Vagina (tissue), 2 donors: ENCODE measurements at places on chromosomes 13 and 19. TPM values are rescaled to one million over a fixed set of nuclear protein-coding genes. Genes with fewer than 3 reads are reported as not detected.

GRCh38 chr13:99465454-99465853 is 35.8 kb upstream of the TM9SF2 start:
- no peak for DNase-seq

- DNase-seq: no peak
Measured at GRCh38 chr19:1166872-1167573, 7.0 kb downstream of the SBNO2 start.

The CEACAM5 gene
- 52.1 TPM for total RNA-seq

The HIPK4 gene
- total RNA-seq: 0.74 TPM

DNA sequence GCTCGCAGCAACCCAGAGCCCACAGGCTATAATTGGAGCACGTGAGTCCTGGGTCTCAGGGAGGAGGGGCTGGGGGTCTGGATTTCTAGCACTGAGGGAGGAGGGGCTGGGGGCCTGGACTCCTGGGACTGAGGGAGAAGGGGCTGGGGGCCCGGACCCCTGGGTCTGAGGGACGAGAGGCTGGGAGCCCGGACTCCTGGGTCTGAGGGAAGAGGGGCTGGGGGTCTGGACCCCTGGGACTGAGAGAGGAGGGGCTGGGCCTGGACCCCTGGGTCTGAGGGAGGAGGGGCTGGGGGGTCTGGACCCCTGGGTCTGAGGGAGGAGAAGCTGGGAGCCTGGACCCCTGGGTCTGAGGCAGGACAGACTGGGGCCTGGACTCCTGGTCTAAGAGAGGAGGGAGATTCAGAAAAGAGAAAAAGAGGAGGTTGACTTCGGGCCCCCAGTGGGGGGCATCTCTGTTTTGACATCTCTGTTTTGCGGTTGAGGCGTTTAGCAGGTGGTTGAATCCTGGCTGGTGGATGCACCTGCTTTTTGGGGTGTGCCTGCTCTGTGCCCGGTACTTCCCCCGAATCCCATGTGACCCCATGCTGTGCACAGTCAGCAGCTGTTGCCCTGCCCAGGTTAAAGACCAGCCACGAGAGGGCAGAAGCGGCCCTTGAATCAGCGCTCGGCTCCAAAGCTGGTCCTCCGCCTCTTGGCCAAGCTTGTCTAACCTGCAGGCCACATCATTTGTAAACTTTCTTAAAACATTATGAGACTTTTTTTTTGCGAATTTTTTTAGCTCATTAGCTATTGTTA is 10.5 kb downstream of the PVR start:
- no peak for DNase-seq

The SULT2A1 gene
- 1.7 TPM for total RNA-seq

GRCh38 chr19:10207026-10207425 is 12.3 kb upstream of the DNMT1 start:
- no peak for DNase-seq

DNA sequence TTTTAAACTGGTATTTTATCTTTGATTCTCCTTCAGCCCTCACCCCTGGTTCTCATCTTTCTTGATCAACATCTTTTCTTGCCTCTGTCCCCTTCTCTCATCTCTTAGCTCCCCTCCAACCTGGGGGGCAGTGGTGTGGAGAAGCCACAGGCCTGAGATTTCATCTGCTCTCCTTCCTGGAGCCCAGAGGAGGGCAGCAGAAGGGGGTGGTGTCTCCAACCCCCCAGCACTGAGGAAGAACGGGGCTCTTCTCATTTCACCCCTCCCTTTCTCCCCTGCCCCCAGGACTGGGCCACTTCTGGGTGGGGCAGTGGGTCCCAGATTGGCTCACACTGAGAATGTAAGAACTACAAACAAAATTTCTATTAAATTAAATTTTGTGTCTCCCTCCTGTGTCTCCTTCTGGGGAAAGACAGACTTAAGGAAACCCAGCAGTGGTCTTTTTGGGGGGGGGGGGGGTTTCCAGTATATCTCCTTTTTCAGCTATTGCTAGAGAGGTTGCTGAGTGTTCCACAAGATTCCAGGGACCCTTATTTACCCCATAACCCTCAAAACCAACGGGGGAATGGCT is 1.5 kb upstream of the RAD23A start:
- no peak for DNase-seq

DNA sequence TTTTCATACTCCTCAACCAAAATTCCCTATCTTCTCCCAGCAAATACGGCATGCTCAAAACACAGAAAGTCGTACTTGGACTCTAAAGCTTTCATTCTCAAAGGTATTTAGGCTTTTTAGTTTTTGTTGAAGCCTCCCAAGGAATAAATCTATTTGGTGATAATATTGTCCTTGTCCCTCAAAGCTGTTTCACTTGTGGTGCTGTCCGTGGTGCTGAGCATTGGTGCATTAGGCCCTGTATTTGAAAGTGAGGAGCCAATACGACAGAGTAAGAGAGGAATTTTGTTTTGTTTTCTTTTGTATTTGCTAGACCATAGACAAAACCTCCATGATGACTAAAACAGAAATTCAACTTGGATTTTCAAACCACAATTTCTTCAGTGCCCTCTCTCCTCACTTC is 3.2 kb upstream of the LGALS13 start:
- no peak for DNase-seq

DNA sequence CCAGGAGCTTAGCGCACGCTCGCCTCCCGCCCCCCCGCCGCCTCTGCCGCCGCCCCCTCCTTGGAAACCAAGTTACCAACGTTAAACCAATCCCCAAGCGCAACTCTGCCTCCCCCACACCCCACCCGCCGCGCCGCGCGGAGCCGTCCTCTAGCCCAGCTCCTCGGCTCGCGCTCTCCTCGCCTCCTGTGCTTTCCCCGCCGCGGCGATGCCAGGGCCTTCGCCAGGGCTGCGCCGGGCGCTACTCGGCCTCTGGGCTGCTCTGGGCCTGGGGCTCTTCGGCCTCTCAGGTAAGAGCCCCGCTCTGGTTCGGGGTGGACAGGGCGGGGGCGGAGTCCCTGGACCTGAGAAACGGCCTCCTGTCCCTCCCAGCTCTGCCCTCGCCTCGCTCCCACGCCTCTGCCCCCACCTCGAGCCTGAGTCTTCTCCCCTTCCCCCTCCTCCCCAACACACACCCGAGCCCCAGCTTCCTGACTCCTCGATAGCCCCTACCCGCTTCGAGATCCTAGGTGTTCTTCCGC is at the start of gene ICAM5:
ICAM5 (plus strand) TSS at position 117 of the 521 bp plus-strand sequence; CDS start at position 209, 92 bp downstream.
- DNase-seq: no peak
